Stimulated activated CD4-positive, alpha-beta T cell treated with anti-CD3 and anti-CD28 coated beads, Interleukin-1b, Interleukin-23, amount 100 ng/mL, for 1 hour (primary cell): ENCODE measurements at places on chromosomes 4 and X.

DNA sequence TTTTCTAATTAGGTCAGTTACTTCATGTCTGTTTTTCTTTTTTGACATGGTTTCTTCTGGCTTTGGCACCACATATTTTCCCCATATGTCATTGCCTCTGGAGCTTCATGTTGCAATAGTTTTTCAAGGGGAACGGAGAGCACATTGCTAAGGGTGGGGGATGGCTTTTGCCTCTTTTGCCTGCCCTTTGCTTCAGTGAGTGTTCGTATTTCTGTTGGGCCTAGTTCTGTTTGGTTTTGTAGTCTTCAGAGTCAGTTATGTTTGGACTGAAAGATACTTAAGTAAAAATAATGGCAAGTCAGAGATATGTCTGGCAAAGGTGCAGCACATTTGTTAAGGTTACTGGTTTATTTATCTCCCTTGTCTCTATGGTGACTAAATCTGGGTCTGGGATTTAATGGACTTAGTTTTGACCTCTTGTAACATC is 29.1 kb downstream of the FHL1 start:
- no peak for DNase-seq

GRCh38 chr4:138832563-138832962 is 183.0 kb upstream of the NOCT start:
- no peak for DNase-seq

- DNase-seq: no peak
Observed at GRCh38 chr4:112648263-112649054, 11.5 kb downstream of the LARP7 start.

- no peak for DNase-seq
Observed at GRCh38 chr4:56311299-56311975, 75.9 kb downstream of the AASDH start.

DNA sequence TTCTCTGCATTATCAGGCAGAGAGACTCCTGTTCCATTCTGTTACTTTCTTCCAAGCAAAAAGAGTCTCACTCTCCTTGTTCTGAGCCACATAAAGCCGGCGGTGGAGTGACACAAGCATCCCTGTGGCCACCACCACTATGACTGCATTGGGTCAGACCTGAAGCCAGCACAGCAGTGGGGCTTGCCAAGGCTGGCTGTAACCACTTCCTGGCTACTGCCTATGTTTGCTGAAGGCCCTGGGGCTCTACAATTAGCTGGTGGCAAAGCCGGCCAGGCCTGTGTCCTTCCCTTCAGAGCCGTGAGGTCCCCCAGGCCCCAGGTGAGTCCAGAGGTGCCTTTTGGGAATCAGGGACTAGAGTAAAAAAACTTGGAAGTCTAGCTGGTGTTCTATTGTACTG is 31.8 kb downstream of the PLAC8 start:
- DNase-seq: no peak

GRCh38 chr4:25182937-25183336 is 22.7 kb upstream of the SEPSECS start:
- DNase-seq: no peak

- no peak for DNase-seq
Observed at GRCh38 chrX:149846789-149847188, 34.2 kb upstream of the MAGEA8 start.

GRCh38 chr4:110268352-110268751 is 69.9 kb upstream of the ELOVL6 start:
- no peak for DNase-seq

GRCh38 chr4:40143926-40144508 is 52.8 kb upstream of the RHOH start:
- no peak for DNase-seq

- DNase-seq: no peak
Observed at GRCh38 chr4:180099957-180100356, 2143.2 kb upstream of the TENM3 start.

DNA sequence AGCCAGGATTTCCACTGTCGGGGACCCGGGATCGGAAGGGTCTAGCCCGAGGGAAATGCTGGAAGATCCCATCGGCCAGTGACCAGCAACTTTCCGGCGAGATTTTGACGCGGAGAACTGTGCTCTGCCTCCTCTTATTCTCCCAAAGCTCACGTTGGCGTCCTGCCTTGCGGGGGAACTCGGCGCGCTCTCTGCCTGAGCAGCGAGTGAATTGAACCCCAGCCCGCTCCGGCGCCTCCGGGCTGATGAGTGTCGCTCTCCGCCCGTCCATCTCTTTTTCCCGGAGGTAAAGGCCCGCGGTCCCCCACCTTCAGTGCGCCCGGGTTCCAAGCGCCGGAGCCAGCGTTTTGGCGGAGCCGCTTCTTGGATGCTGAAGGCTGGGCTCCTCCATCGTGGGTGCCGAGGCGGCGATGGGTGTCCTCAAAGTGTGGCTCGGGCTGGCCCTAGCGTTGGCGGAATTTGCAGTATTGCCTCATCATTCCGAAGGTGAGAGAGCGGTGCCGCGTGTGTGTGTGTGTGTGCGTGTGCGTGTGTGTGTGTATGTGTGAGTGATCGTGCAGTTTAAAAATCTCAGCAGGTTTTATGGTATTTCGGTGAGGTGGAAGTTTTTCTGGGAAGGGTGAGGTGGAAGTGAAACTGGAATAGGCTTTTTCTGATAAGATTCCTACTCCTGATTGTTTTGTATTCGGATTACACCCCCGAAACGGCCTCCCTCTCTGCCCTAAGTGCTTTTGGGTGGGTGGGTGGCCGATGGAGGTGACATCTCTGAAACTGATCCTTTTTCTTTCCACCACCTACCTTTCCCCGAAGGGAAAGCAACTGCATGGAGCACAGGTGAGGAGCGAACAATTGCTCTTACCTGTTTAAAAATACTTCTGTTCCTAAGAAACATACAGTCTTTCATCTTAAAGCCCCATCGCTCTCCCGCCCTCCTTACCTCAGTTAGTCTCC is 752 bp downstream of the FRAS1 start:
- no peak for DNase-seq

- DNase-seq: no peak
Observed at GRCh38 chr4:80619070-80619674, 283.6 kb downstream of the CFAP299 start.

GRCh38 chrX:43813898-43814297 is 68.4 kb downstream of the MAOB start:
- no peak for DNase-seq

DNA sequence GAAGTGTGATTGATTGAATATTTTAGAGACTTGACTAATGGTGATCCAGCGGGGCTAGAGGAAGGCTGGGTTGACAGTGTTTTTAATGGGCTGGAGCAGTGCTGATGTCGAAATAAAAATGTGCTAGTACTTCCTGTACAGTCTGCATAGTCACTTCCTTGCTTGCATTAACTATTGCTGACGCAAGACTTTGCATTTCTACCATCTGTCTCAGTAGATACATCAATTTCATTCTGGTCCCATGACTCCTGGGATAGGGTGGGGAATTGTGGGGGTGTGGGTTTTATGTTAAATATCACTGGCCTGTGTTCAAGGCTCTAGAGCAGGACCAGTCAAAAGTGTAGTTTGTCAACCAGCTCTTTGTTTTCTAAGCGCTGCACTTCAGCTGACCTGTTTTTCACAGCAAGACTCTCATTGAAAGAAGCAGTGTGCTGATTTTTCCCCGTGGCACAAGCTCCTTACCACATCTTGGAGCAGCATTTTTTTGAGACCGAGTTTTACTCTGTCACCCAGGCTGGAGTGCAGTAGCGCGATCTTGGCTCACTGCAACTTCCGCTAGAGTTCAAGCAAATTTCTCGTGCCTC is 35.2 kb upstream of the PHEX start:
- DNase-seq: no peak

- DNase-seq: no peak
Observed at GRCh38 chr4:85724791-85725563, 250.0 kb downstream of the ARHGAP24 start.

GRCh38 chrX:4841216-4841745 is 1127.8 kb upstream of the PRKX start:
- no peak for DNase-seq

DNA sequence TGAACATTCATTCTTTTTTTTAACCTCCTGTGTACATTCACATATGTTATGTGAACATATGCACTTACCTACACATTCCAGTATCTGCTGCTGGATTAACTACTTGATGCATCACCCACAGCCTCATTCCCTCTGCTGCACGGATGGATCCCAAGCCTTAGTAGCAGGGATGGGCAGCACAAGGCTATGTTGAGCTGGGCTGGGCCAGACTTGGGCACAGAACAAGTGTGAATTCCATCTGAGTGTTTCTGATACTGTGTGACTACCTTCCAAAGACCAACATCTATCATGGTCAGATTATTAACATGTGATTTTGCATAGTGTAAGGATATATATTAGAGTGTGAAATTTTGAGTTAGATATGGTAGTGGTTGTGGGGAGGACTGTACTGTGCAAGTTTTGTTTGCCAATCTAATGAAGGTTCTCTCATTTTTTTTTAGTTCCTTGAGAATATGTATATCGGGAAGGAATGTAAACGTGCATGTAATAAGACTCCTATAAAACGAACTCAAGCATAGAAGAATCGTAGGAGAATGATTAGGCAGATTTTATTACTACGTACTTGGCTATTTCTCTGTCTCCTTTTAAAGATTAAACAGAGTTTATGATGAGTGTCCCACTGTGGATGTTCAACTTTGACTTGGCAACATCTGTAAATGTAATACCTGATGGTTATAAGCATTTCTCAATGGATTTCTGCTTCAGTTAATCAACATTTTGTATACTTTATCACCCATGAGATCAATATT is 23.4 kb upstream of the STBD1 start:
- no peak for DNase-seq

GRCh38 chr4:2820216-2820982 is 23.2 kb upstream of the ADD1 start:
- DNase-seq: no peak

DNA sequence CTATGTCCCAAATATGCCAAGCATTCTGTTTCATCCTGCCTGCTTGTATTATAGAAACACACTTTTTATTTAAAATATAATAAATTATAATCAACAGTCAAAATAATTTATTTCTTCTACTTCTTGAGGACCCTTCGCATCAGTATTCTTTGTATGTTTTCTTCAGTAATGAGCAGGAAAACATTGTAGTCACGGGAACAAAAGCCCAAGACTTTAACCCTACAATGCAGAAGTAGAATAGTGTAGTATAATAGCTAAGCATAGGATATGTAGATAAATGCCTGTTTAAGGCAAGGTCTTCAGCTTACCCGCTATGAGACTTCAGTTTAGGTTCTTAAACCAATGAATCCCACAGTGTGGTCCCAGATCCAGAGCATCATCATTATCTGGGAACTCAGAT is 156.6 kb downstream of the PPP3CA start:
- DNase-seq: no peak

DNA sequence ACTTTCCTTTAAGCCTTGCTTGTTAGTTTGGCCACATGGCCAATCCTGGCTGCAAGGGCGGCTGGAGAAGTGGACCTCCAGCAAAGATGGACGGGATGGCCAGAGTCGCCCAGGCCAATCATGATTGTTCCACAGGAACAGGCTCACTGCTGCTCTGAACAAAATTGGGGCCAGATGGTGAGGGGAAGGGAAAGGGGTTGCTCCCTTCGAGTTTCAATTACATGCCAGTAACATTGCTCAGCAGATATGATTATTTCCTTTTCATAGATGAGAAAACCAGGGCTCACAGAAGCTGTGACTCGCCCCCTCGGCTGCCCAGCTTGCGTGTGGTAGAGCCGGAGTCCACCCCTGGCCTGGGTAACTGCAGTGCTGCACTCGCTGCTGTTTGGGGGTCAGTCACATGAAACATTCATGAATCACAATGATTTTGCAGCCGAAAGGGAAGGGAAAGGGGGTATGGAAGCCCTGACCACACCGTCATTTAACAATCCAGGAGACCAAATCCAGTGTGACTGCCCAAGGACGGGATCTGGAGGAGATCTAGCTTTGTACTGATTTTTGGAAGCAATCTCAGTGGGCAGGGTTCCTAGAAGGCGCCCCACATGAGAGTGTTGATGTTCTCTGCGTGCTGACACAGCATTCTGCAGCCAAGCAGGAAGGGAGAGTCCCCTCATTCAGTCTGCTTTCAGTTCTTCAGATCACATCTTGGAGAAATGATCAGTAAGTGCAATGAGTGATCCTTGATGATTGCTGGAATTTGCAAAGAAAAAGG is 77.3 kb upstream of the MSX1 start:
- DNase-seq: no peak
